ENCODE measurements at places on chromosomes 6 and 20.

GRCh38 chr6:149347067-149347466, 29.6 kb downstream of the TAB2 start:
- no peak for DNase-seq

DNA sequence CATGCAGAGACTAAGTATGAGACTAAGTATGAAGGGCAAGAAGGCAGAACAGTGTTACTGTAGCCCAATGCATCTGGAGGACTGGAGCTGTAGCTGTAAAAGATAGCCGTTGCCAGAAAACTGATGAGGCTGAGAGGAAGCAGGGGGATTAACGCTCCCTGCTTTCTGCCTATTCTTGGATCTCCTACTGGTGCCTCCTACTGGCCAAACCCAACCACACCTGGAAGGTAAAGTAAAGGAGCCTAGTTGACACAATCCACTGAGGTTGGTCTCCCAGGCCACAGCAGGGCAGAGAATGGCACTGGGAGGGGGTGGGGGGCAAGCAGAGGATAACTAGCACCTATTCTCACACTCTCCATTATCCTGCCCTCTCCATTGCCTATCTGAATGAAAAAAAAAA, 105.0 kb upstream of the MRPS10 start:
- no peak for DNase-seq

GRCh38 chr6:11601776-11602605, 64.4 kb downstream of the TMEM170B start:
- DNase-seq: no peak

DNA sequence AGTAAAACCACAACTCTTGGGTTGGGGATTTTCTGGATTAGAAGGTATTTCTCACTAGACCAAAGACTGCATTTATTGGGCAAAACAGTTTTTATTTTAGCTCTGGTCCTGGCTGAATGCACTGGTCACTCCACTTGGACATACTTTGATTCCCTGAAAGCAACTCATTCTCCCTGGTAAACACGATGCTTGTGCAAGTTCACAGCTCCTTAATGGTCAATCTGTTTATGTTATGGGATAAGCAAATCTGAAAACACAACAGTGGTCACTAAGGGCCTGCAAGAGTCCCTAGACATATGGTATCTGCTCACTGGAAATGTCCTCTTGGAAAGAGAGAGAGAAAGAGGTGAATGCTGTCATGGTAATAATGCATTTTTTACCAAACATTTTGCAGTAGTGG, 559.8 kb downstream of the CDH26 start:
- no peak for DNase-seq

GRCh38 chr6:154367336-154367735, 10.7 kb upstream of the IPCEF1 start:
- no peak for DNase-seq

Data from occipital lobe (tissue), 3 donors.